ENCODE measurements at places on chromosomes 2 and 18.

DNA sequence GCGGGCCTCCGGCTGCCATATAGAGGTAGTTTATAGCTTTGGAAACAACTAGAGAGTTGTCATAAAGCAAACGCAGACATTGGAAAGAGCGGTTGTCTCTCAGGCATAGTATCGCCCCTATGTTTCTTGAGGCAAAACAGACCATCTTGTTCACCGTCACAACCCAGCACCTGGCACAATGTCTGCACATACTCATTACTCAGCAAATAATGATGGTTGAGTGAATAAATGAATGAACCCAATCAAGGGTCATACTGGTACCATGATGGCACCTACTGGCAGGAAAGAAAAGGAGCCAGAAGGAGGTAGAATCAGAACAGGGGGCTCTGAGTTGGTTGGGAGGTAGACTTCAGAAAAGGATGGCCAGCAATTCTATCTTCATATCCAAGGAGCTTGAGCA is 118.5 kb downstream of the ANTXR1 start:
- DNase-seq: no peak

DNA sequence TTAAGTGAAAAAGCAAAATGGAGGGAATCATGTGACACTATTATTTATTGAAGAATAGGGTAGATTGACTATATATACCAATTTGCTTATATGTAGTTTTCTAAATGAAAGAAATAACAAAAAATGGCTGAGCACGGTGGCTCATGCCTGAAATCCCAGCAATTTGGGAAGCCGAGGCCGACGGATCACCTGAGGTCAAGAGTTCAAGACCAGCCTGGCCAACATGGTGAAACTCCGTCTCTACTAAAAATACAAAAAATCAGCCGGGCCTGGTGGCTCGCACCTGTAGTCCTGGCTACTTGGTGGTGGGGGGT is 59.3 kb upstream of the MYCN start:
- no peak for DNase-seq

GRCh38 chr2:168565112-168565511 is 109.0 kb downstream of the CERS6 start:
- no peak for DNase-seq

- DNase-seq: no peak
Measured at GRCh38 chr2:126907671-126908070, 9.0 kb downstream of the TEX51 start.

GRCh38 chr2:43305012-43305411 is 78.6 kb upstream of the ZFP36L2 start:
- DNase-seq: no peak

GRCh38 chr18:79603321-79604204 is 76.0 kb upstream of the CTDP1 start:
- no peak for DNase-seq

DNA sequence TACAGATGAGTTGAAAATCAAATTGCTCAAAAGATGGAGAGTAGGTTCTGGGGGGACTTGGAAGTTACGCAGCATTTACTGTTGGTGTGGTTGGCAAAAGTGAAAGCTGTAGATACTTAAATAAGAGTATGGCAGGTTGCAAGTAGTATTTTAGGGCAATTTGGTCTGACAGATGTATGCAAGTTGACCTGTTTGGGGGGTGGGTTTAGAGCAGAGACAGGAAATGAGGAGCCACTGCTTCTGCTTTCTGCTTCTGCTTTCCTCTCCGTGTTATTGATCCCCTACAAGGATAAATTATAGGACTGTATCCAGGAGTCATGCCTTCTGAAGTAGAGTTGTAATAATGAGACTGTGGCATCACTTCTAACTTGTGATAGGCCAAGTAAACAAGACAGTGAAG is 71.2 kb downstream of the EPAS1 start:
- DNase-seq: no peak

DNA sequence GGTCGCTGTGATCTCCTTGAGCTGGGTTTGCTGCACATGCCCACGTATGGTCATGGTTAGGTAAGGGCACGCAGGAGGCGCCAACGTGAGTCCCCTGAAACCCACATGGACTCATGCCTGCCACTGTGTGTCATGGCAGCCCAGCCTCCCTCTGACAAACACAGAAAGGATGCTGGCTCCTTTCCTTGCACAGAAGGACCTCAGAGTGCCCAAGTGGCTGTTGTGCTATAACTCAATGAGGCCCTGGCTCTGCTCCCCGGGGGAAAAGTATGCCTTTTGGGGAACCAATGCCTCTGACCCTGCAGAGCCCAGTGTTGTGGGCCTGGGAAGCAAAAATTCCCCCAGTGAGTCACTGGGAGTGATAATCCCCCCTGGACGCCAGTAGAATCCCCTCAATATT is 233.9 kb downstream of the VAPA start:
- no peak for DNase-seq

- no peak for DNase-seq
Measured at GRCh38 chr18:63192126-63192884, 127.3 kb downstream of the BCL2 start.

DNA sequence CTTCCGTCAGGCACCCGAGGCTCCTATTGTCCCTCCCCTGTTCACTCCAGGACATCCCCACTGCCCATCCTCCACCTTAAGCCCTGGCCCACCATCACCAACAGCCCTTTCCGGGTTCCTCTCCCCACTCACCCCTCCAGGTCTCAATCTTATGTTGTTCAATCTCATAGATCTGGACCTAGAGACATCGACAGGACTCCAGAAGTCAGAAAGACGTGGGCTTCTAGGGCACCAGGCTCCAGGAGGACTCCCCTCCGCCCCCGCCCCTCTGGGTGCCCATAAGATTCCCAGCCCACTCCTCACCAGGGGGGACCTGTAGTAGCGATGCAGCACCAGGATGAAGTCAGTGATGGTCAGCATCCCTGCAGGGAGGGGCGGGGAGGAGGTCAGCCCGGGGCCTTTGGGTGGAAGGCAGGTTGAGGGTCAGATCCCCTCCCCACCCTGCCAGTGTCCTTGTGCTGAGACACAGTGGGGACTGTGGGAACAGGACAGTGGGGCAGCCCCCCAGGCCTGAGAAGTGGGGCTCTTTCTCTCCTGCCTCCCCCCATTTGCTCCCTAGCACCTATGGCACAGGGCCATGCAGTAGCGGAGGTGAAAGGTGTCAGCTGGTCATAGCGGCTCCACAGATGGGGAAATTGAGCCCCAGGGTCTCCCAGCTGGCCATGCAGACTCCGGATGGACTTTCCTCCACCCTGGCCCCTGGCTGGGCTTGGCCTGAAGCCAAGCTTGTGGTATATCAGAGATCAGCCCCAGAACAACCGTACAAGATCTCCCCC is 3.7 kb downstream of the PRKAG3 start:
- no peak for DNase-seq

- no peak for DNase-seq
Measured at GRCh38 chr18:52136532-52136931, 203.5 kb upstream of the DCC start.

DNA sequence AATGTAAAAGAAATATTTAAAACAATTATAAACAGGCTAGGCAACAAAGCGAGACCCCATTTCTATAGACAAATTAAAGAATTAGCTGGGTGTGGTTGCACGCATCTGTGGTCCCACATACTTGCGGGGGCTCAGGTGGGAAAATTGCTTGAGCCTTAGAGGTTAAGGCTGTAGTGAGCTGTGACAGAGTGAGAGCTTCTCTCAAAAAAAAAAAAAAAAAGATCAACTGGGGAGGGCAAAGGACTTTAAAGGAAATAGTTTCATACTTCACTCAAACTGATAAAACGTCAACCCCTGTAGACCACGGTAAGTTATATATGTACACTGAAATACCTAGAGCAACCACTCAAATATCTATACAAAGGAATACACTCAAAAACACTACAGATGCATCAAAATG is 37.5 kb downstream of the MGAT4A start:
- no peak for DNase-seq

GRCh38 chr2:120850551-120850950 is 114.9 kb downstream of the GLI2 start:
- DNase-seq: no peak

Data from kidney glomerular epithelial cell (primary cell).